ENCODE measurements at places on chromosomes 13 and 19. TPM values are rescaled to one million over a fixed set of nuclear protein-coding genes. Genes with fewer than 3 reads are reported as not detected.

- DNase-seq, result no peak
Observed at GRCh38 chr19:18438331-18439024, 545 bp upstream of the ISYNA1 start.

GRCh38 chr13:106001443-106001842, 534.0 kb downstream of the EFNB2 start:
- DNase-seq, result no peak

- DNase-seq, result no peak
Observed at GRCh38 chr13:42548731-42549551, 25.0 kb upstream of the TNFSF11 start.

Gene ZNF91
- 184 TPM for total RNA-seq

Gene CDX2
- total RNA-seq, result 122 TPM

GRCh38 chr19:17419154-17419620, 660 bp upstream of the MVB12A start:
- DNase-seq, result no peak

DNA sequence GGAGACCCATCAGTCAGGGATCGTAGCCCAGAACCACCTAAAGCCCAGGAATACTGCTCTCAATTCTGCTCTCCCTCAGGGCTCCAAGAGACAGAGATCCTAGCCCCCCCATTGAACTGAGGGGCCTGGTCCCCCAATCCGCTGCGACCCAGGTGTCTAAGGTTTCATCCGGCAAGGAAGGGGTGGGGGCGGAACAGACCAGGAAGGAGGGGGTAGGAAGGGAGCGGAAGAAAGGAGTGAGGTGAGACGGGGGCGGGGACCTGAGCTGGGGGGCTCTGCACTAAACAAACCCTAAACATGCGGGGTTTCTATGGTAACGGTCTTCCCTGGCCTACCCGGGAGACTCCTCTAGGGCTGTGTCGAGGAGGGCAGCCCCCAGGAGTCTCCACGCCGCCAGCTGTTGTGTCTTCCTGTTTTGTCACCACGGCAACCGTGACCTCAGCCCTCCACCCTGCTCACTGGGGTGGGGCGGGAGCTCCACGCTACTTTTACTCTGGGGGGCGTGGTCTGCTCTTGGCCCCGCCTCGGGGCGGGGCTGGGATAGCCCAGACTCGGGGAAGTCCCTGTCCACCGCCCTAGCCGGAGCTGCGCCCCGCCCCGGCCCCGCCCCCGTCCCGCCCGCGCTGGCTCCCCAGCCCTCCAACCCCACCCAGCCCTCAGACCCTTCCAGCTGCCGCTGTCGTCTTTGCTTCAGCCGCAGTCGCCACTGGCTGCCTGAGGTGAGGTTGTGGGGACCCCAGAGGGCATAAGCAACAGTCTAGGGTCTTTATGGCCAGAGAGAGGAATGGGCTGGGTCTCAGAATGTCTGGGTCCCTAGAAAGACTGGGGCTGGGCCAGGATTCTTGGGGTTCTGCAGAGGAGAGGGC, at the start of gene MYADM:
MYADM (plus strand) TSS at position 659 of the 866 bp plus-strand sequence. CDS start 5,647 bp downstream, outside the sequence.
- peak; percentile 100 for DNase-seq

GRCh38 chr13:27425158-27425917, 919 bp downstream of the GTF3A start:
- DNase-seq, result no peak

DNA sequence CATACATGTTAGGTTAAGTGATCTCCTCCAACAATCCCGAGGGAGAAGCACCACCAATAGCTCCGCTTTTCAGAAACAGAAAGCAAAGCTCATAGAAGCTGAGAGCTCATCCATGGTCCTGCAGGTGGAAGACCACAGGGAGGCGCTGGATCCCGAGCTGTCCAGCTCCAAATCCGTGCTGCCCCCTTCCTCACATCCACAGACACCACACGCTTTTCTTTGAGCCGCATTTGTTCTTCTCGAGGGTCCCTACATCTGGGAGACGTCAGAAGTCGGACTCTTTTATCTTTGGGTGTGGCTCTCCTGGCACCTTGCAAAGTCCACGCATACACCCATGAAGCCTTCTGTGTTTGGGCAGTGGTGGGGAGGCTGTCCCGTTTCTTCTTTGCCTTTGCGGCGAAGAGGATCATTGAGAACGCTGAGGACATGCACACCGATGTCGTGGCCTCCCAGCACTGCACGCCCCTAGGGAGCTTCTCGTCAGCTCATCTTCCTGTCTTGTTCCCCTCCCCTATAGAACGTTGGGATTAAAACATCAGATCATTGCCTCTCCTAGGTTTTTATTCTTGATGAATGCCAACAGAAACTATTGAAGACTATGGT, 184.8 kb downstream of the TEX29 start:
- DNase-seq, result no peak

DNA sequence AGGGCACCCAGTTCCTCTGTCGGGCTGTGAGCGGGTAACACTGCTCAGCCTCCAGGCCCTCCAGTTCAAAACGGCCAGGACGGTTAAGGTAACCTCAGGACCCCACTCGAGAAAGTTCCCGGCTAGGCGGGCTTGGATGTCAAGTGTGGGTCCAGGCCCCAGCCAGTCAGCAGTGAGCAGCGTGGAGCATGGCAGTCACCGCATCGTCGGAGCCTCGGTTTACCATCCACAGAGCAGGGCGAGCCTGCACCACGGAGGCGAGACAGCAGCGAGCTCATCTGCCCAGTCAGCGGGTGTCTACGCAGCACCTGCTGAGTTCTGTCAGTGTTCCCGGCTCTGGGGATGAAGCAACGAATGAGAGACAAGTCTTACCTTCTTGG, 8.0 kb upstream of the CNOT3 start:
- DNase-seq, result no peak

GRCh38 chr19:58060231-58060630, 1.1 kb downstream of the ZNF135 start:
- no peak for DNase-seq

DNA sequence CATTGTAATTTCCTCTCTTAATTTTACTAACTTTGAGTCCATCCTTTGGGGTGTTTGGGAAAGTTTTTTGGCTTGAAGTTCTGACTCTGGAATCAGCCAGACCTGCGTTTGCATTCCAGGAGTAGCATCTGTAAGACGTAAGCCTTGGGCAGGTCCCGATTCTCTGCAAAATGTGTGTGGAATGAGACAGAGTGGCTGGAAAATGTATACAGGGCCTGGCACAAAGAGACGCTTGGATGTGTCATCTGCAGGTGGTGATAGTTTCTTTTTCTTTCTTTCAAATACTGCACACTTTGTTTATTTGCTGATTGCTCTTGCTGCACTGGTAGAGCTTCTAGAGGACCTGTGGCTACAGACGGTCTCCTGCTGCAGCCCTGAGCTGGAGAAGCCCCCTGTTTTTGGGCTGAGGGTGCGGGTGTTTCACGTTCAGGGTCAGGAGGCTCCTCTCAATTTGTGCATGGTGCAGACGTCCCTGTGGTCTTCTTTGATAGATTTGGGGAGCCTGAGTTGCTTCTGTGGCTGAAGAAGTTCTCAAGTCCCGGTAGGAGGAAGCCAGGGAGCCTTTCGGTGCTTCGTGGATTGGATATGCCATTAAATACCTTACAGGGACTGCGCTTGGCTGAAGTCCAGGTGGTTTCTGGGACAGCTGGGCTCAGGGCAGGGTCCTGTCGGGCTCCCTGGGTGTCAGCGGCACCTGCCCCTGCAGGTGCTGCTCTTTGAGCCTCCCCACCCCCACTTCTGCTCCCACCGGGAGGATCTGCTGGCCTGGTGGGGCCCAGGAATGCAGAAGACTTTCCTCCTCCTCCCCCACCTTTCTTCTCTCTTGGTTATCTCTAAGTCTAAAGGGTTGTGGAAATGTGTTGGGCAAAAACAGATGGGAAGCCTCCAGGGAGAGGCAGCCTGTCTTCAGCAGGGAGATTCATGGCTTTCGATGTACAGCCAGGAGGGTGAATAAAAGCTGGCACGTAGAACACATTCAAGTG, 44.0 kb upstream of the GAS6 start:
- DNase-seq, result no peak

Gene CFAP97D2
- total RNA-seq, result not detected
